ENCODE measurements at places on chromosomes 3 and 15.

DNA sequence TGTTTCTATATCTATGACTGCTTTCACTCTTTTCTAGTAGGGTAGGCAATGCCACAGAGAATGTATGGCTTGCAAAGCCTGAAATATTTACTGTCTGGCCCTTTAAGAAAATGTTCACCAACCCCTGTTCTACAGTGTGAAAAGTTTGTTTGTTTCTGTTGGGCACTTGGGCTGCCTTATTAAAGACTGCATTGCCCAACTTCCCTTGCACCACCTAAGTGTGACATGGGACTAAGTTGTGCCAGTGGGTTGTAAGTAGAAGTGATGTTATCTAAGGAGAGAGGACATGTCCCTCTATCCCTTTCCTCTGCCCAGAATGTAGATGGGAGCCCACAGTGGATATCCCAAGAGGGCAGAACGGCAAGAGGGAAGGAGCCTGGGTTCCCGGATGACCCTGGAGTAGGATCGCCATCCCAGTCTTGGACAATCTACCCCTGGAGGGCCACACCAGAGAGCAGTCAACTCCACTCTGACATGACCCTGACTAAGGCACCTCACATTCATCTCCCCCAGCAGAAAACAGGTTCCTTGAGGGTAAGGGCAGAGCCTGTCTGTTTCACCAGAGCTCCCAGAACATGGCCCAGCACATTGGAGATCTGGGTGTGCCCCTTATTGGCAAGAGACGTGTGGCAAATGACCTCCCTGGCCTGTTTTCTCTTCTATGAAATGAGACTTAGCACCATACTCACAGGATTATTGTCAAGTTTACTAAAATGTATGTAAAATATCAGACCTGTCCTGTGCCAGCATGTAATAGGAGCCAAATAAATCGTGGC lies 138.8 kb downstream of the SMAD6 start:
- DNase-seq: no peak

- no peak for DNase-seq
These were observed 195.2 kb upstream of the ARHGEF26 start for GRCh38 chr3:153925841-153926514.

- DNase-seq: no peak
These were observed 193.4 kb downstream of the SLC9A9 start for GRCh38 chr3:143654906-143655305.

GRCh38 chr3:139111392-139112229 lies 66.9 kb upstream of the PRR23C start:
- no peak for DNase-seq

DNA sequence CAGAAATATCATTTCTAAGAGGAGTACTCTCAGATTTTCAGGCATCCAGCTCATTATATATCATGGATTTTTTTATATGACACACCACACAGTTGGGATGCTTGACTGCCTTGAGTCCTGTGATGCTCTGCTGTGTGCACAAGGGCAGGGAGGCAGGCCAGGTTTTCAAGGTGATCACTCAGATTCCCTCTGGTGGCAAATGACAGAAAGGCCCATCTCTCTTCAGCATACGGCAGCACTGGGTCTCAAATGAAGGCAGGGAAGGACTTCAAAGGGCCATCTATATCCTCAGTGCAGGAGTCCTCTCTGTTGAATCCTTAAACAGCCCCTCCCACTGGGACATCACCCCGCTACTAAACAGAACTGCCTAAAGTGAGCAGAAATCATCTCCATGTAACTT lies 54.8 kb upstream of the MYO5C start:
- DNase-seq: no peak

DNA sequence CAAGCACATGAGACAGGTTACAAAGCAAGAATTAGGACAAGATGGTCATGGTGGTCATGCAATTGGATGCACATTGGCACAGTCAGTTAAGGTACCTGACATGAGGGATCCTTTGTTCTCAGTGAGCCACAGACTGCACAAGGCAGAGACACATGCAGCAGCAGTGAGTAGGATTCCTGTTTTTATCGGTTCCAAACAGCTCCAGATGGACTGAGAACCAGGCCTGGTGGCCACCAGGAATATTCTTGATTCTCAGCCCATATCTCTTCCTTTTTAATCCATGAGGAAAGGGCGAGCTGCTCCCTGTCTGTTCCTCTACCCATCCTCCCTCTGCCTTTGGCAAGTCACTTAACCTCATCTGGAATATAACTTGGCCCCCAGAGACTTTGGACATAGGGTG lies 410.8 kb downstream of the GAP43 start:
- DNase-seq: no peak

- no peak for DNase-seq
These were observed 176.9 kb upstream of the LMCD1 start for GRCh38 chr3:8324747-8325146.

DNA sequence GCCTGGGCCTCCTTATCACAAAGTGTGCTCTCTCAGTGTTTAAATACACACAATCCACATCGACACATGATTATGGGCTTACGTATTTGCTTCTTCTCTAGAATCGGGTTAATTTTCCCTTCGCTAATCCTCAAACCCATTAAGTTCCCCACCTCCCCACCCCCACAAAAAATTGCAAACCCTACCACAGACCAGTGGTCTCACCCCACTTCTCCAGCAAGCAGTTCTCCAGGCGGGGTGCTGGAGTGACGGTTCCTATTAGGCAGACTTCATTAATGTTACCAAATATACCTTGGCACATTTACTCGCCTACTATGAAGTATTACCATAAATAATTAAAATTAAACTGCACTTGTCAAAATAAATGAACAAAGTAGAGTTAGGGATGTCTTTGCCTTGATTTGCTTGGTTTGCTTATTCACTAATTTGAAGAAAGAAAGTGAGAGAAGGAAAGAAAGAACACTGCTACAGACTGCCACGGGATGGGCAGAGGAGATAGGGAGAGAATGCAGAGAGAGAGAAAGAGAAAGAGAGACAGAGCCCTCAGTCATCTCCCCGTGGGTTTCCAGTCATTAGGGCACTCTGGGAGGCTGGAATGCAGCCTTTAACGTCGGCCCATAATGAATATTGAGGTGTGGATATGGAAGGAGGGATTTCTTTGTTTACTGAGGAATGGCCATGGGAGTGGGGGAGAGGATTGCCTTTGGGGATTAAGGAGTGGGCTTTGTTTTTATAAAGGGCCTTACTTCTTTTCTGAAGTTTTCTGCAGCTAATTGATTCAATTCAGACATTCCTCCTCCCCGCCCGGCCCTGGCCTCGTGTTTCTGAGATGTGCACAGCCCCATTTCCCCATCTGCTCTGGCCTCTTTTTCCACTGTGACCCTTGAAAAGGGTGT lies 39.7 kb upstream of the POLG start:
- DNase-seq: no peak

- DNase-seq: no peak
These were observed 17.1 kb downstream of the SLC9A9 start for GRCh38 chr3:143831208-143831607.

DNA sequence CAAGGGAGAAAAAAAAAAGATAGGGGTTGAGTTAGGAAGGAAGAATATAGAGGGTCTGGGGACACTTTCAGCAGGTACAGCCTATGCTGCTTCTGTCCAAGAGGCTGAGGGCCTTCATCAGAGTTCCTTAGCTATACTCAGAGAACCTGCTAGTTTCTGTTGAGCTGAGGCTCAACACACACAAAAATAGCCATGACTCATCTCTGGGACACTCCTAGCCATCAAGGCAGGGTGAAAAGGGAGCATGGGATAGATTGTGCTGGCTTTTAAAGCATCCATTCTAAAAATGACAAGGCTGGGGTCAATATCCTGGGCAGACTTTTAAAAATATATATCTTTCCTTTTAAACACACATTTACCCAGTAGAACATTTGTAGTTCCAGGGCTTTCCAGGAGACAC lies 2.8 kb upstream of the RTP2 start:
- DNase-seq: no peak

- DNase-seq: no peak
These were observed 13.6 kb downstream of the GMNC start for GRCh38 chr3:190848870-190849269.

DNA sequence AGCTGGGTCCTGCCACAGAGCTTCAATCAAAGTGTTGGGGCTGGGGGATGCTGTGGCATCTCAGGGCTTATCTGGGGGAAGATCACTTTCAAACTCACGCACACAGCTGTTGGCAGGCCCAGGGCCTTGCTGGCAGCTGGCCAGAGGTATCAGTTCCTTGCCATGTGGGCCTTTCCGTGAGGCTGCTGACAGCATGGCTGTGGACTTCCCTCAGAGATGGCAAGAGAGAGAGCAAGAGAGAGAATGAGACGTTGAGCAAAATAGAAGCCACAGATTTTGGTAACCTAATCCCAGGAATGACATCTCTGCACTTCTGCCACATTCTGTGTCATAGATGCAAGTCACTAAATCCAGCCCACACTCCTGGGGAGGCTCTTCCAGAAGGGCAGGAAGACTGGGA lies 91.0 kb downstream of the TPRG1 start:
- DNase-seq: no peak

GRCh38 chr3:72060447-72061034 lies 275.6 kb upstream of the PROK2 start:
- DNase-seq: no peak

DNA sequence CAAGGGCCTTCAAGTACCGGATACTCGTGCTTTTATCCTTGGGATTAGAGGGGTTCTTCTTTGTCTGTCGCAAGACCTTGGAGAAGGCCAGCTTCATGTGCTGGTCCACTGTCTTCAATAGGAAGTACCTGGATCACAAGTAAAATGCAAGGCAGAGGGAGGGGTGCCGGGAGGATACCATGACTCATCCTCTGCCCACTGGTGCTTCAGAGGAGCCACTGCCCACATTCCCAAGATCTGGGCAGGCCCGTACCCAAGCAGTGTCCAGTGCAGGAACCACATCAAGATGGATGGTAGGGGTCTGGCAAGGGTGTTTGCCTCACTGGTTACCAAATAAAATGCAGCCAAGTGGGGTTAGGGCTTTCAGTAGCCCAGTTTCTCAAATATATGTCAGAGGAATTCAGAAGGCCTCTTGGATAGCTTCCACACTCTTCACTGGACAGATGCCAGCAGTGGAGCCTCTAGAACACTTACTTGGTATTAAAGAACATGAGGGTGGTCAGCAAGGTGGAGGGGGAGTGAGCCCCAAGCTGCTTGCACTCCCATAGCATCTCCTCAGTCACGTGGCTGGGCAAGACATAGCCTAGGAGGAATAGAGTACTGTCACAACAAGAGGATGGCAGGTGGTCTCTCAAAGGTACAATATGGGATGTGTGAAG lies 3.6 kb upstream of the IMPDH2 start:
- DNase-seq: no peak

- no peak for DNase-seq
These were observed 59.9 kb downstream of the RPL39L start for GRCh38 chr3:187079090-187080022.

- DNase-seq: no peak
These were observed 148.0 kb downstream of the MEGF11 start for GRCh38 chr15:66105286-66106265.

DNA sequence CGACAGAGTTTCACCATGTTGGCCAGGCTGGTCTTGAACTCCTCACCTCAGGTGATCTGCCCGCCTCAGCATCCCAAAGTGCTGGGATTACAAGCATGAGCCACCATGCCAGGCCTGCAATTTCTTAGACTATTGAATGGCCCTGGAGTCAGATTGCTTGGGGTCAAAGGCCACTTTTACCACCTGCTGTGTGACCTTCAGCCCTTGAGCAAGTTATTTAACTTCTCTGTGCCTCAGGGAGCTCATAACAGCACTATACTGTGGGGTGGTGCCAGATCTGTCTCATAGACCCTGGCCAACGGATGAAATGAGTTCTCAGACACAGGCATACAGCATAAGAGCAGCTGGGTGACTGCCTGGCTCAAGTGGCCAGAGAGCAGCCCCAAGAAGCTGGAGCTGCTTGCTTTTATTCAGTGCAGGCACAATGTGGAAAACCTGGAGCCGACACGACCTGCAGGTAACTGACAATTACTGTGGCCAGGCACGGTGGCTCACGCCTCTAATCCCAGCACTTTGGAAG lies 44.9 kb upstream of the FURIN start:
- DNase-seq: no peak

GRCh38 chr15:92166029-92166428 lies 227.7 kb upstream of the ST8SIA2 start:
- no peak for DNase-seq

- DNase-seq: no peak
These were observed 42.9 kb upstream of the LPP start for GRCh38 chr3:188111002-188111584.

GRCh38 chr3:157099326-157100095 lies 60.4 kb downstream of the CCNL1 start:
- no peak for DNase-seq

DNA sequence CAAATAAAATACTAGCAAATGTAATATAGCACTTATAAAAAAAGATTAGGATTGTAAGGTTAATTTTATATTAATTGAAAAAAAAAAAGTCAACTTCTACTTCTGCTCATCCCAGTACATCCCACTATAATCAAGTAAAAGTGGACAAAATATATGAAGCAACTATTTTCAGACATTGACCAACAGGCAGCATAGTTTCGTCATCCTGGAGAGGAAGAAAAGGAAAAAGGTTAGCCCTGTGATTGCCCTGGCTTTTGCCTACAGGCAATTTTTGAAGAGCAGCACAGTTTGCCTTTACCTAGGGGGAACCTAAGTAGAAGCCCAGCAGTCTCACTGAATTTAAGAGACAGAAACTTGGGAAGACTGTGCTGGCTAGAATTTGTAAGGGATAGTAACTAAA lies 52.2 kb upstream of the ACTC1 start:
- no peak for DNase-seq

DNA sequence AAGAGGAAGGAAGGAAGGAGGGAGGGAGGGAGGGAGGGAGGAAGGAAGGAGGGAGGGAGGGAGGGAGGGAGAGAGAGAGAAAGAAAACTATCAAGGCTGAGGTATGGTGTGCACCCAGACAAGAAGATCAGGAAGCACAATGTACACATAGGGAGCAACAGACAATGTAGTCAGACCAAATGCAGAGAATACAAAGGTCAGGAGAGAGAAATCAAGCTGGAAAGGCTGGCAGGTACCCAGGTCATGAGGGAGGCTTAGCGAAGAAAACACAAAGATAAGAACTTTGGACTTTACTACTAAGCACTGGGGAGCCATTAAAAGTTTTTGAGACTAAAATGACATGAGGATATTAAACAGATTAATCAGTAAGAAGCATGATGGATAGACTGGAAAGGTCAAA lies 176.0 kb upstream of the TMCO5A start:
- no peak for DNase-seq

- DNase-seq: no peak
These were observed 113.2 kb downstream of the EEFSEC start for GRCh38 chr3:128266453-128266852.

DNA sequence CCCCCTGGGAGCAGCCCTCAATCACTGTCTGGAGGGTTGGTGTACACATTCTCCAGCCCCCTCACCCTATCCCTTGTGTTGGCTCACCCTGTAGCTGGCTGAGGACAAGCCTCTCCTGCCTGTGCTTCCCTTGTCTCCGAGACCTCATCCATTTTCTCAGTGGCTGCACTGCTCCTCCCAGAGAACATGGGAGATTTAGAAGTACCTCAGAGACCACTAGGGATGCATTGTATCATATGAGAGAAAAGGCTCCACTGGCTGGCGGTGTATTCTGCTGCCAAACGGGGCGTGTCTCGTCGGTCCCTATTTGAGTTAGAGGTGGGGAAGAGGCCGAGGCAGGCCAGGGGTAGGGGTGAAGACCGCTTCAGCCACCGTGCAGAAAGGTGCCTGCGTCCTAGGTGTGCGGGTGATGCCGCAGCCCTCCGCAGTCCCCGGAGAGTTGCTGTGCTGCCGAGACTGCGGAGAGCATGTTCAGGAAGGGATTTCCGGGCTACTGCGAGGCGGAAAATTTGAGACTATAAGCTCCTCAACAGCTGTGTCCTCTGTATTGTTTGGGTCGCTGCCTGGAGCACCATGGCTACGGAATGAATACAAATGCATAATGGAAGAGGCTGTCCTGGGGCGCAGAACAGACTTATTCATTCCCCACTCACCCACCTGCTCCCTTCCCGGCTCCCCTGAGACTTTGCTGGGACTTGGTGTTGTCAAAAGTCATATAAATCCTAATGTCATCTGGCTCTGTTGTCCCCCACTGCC lies 43.8 kb downstream of the SPSB4 start:
- no peak for DNase-seq

Data from activated B cell treated with CpG ODN at 0.5 μM for 24 hours (primary cell).